ENCODE measurements at places on chromosomes 7 and 10. TPM values are rescaled to one million over a fixed set of nuclear protein-coding genes. Genes with fewer than 3 reads are reported as not detected.

DNA sequence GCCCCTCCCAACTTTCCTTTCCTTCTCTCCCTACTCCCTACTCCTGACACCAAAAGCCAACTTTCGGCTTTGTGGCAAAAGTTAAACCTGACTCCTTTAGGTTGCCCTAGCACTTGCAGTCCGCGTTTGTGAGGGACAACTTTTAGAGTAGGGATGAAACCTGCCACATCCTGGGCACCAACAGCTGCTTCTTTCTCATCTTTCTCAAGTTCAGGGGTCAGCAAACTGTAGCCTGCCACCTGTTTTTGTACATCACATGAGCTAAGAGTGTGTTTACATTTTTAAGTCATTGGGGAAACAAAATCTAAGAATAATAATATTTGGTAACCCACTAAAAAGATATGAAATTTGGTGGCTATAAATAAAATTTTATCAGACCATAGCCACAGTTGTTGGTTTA lies 660.6 kb downstream of the KCNMA1 start:
- H3K27ac ChIP-seq, result no peak overlapping the region
- H3K36me3 ChIP-seq, result no peaks in the 10 kb centered on the region
- H3K27me3 ChIP-seq, result peaks cover 3% of the 10 kb centered on the region

- DNase-seq, result no peak
- H3K4me3 ChIP-seq, result no peak overlapping the region
- H3K4me1 ChIP-seq, result no peaks in the 10 kb centered on the region
- H3K27ac ChIP-seq, result no peak overlapping the region
These were observed 134.6 kb upstream of the NPSR1 start for GRCh38 chr7:34523226-34523918.

DNA sequence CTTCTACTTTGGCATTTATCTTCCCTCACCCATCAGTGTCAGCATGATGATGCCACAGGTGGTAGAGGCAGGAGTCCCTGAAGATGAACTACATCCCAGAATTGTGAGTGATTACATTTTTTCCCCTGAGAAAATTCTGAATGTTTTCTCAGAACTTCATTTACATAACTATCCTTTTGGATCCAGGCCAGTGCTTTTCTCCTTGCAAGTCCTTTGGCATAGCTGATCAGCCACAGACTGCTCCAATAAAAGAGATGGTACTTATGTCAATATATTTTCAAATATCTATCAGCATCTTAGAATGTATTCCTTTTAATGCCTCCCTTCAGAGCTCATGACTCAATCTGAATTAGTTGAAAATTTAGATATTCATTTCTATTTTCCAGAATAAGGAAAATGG lies 135.5 kb downstream of the IQUB start:
- DNase-seq, result no peak
- H3K27ac ChIP-seq, result no peak overlapping the region
- no peaks in the 10 kb centered on the region for H3K36me3 ChIP-seq
- H3K4me3 ChIP-seq, result no peak overlapping the region

DNA sequence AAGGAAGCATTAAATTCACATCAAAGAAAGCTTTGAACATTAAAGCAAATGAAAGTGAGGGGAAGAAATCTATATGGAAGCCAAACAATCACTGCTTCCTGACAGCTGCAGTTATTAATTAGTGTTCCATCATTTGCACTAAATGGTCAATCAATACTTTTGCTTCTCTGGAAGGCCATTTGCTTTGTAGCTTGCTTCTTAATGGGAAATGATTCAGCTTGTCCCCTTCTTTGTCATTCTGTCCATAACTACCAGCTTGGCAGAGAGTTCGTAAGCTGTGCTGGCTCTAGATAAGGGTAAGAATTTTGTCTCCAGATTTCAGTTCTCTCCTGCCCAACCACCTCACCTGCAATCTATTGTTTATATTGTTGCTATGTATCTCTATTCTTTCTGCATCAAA lies 596.6 kb downstream of the CNTNAP2 start:
- H3K27ac ChIP-seq, result no peak overlapping the region
- no peaks in the 10 kb centered on the region for H3K27me3 ChIP-seq
- no peaks in the 10 kb centered on the region for H3K4me1 ChIP-seq
- H3K4me3 ChIP-seq, result no peak overlapping the region
- no peak for DNase-seq

DNA sequence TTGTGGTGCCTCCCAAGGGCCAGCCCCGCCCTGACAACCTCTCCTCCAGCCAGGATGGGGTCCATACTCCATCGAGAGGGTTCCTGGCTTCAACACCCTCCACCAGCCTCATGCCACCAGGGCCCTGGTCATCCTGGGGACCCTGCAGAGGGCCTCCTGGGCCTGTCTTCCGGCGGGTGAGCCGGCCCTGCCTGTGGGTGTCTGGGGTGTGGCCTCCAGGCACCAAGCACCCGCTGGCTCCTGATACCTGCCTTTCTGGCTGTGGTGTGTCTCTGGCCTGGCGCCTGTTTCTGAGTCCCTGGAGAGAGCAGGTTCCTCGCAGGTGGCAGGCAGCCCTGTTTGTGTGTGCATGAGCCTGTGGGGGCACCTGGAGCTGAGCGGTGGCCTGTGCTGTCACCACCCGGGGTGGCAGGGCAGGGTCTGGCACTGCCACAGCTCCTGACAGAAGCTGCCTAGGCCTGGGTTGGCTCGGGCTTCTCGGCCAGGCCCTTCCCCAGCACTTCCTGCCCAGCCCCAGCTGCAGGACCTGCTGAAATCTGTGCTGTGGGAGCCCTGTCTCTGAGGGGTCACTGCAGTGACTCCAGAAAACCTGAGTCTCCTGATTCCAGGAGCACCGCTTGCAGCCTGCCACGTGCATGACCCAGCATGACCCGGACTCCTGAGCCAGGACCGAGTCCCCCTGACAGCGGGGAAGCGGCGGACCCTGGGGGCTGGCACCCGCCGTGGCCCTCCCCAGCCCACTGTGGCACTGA lies 18.4 kb downstream of the ADAM8 start:
- H3K4me1 ChIP-seq, result peaks cover 21% of the 10 kb centered on the region
- H3K36me3 ChIP-seq, result no peaks in the 10 kb centered on the region
- no peak overlapping the region for H3K4me3 ChIP-seq
- no peak overlapping the region for H3K27ac ChIP-seq
- no peaks in the 10 kb centered on the region for H3K27me3 ChIP-seq

Gene SLIT1
- not detected for total RNA-seq

- peaks cover 13% of the 10 kb centered on the region for H3K4me1 ChIP-seq
- peak; percentile 97 for DNase-seq
- H3K4me3 ChIP-seq, result no peak overlapping the region
- no peaks in the 10 kb centered on the region for H3K27me3 ChIP-seq
These were observed 19.5 kb upstream of the GNA12 start for GRCh38 chr7:2863461-2864066.

- no peaks in the 10 kb centered on the region for H3K36me3 ChIP-seq
- H3K27me3 ChIP-seq, result no peaks in the 10 kb centered on the region
- no peak overlapping the region for H3K4me3 ChIP-seq
- no peak for DNase-seq
- no peak overlapping the region for H3K27ac ChIP-seq
These were observed 187.7 kb downstream of the DOCK4 start for GRCh38 chr7:112018305-112019030.
